ENCODE measurements at places on chromosomes 12 and 14.
A peak's percentile ranks its signal among the peaks of the same experiment; 100 is the strongest.

GRCh38 chr14:22666203-22666893, 22.2 kb upstream of the OR6J1 start:
- no peak for DNase-seq

DNA sequence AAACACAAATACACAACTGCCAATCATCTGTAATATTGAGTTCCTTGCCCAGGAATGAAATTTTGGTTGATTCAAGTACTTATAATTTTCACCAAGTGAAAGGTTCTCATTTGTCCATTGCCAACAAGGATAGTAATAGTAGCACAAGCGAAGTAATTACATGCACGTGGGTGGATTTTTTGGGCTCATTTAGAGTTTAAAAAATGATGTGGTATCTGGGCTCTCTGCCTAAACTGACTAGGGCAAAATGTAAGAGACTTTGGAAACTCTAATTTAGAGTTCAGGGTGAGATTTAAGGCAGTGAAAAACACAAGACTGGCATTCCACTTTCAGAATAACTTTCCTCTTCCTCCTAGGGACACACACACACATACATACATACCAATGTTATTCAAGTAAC, 111.7 kb downstream of the MYRFL start:
- DNase-seq = no peak

DNA sequence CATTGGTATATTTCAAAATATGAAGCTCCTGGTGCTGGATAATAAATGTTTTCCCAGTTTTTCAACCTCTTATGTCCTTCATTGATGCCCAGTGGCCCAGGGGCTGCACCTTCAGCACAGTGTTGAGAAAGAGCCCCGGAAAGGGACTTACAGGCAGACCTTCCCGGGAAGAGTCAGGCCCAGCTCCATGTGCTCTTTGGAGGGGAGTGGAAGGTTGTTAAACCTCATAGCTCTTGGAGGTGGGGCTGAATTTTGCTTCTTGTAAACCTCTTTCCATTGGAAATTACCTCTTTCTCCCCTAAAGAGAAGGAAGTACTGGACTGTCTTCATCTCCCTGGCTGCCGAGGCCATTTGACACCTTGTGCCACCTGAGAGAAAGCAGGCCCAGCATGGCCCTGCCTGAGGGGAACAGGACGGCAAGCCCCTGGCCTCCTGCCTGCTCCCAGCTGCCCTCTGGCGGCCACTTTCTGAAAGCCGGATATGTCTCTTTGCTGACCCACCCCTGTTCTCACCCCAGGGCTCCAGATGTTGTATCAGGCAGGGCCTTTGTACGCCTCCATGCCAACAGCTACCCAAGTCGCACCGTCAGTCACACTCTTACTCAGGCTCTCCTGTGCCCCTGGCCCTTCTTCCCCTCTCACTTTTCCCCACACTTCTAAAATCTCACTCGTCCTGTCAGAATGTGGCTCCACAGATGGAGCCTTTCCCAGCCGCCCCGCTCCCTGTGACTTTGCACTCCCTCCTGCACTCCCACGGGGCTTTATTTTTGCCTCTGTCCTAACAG, 43.0 kb downstream of the EVL start:
- DNase-seq = peak; percentile 83

- no peak for DNase-seq
Measured at GRCh38 chr12:69337311-69338090, 10.7 kb upstream of the LYZ start.

GRCh38 chr12:16062611-16063010, 151.5 kb downstream of the DERA start:
- DNase-seq = no peak

- no peak for DNase-seq
Measured at GRCh38 chr12:70739756-70740155, 102.5 kb upstream of the PTPRB start.

GRCh38 chr14:78798757-78799156, 628.6 kb downstream of the NRXN3 start:
- DNase-seq = no peak

- DNase-seq = no peak
Measured at GRCh38 chr14:95480109-95480886, 36.2 kb downstream of the SYNE3 start.

- DNase-seq = no peak
Measured at GRCh38 chr14:74904635-74905503, 18.2 kb downstream of the RPS6KL1 start.

- no peak for DNase-seq
Measured at GRCh38 chr12:3913278-3913677, 40.1 kb upstream of the PARP11 start.

DNA sequence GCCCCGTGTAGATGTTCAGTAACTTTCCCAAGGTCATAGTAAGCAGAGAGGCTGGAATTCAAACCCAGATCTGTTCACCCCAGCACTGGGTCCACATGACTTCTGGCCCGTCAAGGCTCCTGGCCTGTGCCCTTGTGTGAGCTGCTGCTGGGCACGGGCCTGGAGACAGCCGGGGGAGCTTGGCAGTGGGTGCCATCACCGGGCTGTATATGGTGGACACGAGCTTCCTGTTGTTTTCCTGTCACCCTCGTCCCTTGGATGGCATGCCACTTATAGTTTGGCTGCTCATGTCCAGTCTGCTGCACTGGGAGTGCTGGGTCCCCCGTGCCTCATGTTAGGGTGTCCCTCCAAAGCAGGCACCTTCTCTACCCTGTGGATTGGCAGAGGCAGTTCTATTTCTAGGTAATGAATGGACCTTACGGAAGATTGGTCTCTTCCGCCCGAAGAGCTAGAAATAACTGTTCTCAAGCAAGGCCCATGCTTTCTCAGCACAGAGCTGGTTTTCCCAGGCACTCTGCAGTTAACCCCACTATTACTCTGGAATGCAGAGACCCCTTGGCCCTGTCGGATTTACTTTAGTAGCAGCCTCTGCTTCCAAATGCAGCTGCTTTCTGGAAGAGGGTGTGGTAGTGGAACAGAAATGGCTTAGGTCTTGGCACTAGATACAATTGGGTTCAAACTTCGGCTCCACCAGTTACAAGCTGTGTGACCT, 44.3 kb downstream of the ELK3 start:
- no peak for DNase-seq

- DNase-seq = no peak
Measured at GRCh38 chr12:57057067-57057751, 7.3 kb upstream of the MYO1A start.

GRCh38 chr14:36773136-36773540, 111.5 kb downstream of the PAX9 start:
- no peak for DNase-seq

- no peak for DNase-seq
Measured at GRCh38 chr12:47094804-47095203, 15.0 kb upstream of the AMIGO2 start.

GRCh38 chr12:6774499-6775062, 2.3 kb downstream of the LAG3 start:
- DNase-seq = no peak

DNA sequence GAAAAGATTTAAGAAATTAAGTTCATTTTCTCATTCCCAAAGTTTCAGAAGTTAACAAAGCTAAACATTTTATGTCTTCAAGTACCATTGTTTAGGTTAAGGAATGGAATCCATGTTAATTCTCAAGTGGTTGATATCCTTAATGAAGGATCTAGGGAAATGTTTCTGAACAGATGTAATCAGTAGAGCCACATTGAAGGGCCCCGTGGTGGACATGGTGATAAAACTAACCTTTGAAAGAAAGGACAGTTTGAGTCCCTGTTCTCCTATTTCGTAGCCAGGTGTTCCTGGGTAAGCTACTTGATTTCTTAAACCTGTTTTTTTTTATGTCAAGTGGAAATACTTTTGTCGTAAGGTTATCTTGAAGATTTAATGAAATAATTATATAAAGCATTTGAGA, 4.6 kb downstream of the PPM1A start:
- DNase-seq = no peak

DNA sequence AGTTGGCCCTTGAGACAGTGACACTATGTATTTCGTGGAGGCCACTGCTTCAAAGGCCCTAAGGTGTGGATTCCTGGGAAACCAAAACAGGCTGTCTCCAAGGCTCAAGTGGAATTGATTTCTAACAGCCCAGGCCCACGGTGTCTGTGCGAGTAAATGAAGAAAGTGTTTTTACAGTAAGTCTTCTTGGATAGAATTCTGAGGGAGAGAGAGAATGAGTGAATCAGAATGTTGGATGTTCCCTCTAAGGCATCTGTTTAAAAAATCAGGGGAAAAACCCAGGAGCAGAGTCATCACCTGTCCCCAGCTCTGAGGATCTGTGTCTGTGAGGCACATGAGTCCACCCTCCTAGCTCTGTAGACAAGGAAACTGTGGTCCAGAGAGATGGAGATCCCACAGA, 22.3 kb upstream of the BDKRB1 start:
- no peak for DNase-seq

DNA sequence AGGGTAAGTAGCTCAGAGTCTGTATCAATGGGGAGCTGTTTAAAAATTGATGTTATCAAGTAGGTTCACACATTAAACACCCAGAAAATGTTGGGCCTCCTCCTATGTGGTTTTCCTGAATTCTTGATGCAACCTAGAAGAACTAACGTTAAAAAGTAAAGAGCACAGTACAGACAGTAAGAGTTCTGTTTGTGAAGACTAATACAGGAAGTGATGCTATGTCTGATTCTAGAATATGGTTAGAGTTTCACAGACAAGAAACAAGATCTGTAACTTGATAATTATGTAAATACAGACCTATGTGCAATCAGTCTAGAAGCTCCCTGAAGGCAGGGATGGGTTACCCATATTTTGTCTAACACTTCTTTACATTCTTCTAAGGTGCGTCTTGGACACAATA, 214.9 kb upstream of the BTG1 start:
- no peak for DNase-seq

GRCh38 chr12:48356041-48356768, 5.5 kb upstream of the ZNF641 start:
- no peak for DNase-seq

DNA sequence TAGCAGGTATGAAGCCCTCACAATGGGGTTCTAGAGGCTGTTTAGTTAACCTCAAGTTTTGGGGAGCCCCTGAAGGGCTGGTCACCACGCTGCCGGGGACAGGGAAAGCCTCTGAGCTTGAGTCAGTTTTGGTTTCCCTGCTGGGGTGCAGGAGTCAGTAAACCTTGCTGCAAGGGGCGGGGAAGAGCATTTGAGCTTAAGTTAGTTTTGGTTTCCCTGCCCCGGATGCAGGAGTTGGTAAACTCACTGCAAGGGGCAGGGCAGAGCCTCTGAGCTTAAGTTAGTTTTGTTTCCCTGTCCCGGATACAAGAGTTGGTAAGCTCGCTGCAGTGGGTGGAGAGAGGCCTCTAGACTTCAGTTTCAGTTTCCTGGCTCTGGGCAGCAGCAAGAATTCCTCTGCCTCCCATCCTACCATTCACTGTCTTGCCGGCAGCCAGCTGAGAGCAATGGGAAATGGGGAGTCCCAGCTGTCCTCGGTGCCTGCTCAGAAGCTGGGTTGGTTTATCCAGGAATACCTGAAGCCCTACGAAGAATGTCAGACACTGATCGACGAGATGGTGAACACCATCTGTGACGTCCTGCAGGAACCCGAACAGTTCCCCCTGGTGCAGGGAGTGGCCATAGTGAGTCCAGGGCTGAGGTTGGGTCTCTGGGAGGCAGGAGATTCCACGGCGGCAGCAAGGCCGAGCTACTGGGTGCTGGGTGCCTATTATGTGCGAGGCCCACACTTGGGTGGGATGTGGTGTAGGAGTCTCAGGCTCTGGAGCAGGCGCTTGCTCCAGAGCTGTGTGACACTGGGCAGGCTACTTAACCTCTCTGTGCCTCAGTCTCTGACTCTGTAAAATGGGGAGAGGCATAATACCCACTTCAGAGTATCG, at the start of gene OAS2:
Gene OAS2, plus strand, starts transcription at position 357 of the 878 bp plus-strand sequence. Its CDS starts 90 bp downstream, at position 447.
- DNase-seq = peak; percentile 68

- no peak for DNase-seq
Measured at GRCh38 chr12:114287821-114288525, 118.0 kb downstream of the TBX5 start.

- DNase-seq = no peak
Measured at GRCh38 chr12:61220337-61220736, 1039.9 kb upstream of the USP15 start.

DNA sequence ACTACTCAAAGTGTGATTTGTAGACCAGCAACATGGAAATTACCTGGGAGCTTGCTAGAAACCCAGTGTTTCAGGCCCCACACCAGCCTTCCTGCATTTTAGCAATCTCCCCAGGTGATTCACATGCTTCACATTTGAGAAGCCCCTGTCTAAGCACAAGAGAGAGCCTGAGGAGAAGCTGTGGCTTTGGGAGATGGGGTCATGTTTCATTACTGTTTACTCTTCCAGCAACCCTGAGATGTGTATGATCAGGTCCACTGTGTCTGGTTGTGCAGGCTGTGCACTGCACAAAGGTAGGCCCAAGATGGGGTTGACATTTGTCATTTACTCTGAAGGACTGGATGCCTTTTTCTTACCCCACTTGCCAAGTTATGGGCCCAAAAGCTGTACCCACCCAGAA, 190.1 kb downstream of the SLC41A2 start:
- no peak for DNase-seq

DNA sequence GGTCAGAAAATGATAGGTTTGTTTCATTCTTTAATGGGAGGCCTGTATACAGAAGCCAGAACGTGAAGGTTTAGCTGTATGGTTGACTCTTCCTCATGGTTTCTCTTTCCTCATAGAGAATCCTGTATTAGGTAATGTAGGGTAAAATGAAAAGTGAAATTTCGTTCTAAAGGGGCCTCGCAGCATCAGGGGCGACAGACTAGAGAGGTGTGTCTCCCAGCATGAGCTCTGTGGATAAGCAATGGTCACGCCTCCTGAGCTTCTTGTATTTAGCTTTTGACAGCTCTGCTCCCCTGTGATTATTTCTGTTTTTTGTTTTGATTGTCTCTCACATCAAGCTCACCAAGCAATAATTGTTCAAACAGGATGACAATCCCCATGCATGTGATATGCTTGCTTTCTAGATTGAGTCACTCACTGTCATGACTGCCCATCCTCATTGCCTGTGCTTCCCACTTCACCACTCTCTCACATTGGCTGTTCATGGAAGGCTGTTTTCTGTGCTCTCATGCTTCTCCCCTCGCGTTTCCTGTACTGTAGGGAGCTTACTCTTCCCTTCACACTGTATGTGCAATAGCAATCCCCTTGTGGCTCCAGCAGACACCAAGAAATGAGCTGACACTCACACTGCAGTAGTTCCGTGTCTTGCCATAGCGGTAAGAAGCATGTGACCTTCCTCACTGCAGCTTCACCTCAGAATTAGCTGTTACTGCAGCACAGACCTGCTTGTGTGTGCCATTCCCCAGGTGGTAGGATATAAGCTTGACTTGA, 44.0 kb downstream of the RAD52 start:
- no peak for DNase-seq

DNA sequence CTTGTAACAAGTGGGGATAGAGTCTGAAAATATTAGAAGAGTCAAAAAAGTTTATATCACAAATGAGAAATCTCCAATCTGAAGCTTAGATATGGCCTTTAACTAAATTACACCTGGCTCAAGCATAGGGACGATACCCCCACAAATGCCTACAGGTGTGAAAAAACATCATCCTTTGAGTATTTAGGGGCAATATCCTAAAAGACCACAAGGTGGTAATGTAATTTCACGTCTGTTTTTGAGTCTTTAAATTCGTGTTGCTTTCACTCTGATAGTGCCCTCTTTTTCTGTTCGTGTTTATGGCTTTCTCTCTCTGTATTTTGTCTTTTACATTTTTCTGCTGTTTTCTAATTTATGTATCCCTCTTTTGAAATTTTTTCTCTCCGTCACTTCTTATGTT, 84.3 kb downstream of the ETNK1 start:
- DNase-seq = no peak

- no peak for DNase-seq
Measured at GRCh38 chr12:6275928-6276887, 34.3 kb upstream of the PLEKHG6 start.

All from T follicular helper cell (primary cell).